ENCODE measurements at places on chromosomes 16 and 17. TPM values are rescaled to one million over a fixed set of nuclear protein-coding genes. Genes with fewer than 3 reads are reported as not detected.

Gene NPIPA8
- total RNA-seq, result 2.5 TPM

GRCh38 chr17:4945944-4946280, 2.4 kb downstream of the PFN1 start:
- no peak for DNase-seq

- peak; percentile 57 for DNase-seq
These were observed 50.2 kb upstream of the WSCD1 start for GRCh38 chr17:6019959-6020358.

DNA sequence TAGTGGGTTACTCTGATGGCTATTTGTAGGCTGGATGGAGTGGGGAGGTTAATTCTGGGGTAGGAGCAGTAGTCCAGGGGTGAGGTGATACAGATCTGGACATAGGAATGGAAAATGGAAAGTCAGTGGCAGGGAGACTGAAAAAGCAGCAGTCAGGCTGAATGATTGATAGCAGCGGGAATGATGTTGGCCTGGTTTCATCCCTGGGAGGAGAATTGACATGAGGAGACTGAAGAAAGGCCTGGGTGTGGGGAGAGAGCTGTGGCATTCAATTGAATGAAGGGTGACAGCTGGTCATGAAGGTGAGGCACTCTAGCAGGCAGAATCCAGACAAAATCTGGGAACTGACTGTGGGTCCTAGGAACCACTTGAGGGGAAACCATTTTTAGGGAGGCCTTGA, 34.7 kb upstream of the CLEC18A start:
- DNase-seq, result no peak

DNA sequence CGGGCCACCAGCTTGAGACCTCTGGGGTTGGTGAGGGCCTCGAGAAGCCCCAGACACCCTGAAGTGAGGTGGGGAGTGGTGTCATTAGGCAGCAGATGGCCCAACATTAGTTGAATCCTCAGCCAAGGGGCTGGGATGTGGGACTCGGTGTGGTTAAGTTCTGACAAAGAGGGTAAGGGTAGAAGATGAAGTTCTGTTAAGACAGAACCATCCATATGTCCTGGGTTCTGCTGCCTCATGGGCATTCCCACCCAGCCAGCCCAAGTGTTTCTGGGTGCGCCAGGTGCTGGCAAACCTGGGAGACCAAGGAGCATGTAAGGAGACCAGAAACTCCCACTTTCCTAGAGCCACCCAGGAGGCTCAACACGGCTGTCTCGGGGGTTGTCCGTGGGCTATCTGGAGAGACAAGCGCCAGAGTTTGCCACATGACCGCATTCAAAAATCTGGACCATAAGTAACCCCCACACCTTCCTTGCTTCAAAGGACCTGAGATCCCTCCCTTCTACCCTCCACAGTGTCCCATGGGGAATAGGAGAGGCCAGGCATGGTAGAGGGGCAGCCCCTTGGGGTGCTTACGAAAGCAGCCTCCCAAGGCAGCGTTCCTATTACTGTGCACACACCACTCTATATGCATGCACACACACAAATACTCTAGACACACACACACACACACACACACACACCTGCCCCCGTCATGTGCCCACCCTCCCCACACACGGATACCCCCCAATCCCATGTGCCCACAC, 128.7 kb downstream of the C16orf78 start:
- no peak for DNase-seq

GRCh38 chr16:89115216-89115861, 21.7 kb downstream of the ACSF3 start:
- no peak for DNase-seq

- no peak for DNase-seq
These were observed 42.0 kb upstream of the KCNJ2 start for GRCh38 chr17:70127221-70127873.

GRCh38 chr17:82781894-82782274, 30.0 kb downstream of the TBCD start:
- DNase-seq, result peak; percentile 74

Gene CD7
- not detected for total RNA-seq

Gene EVPLL
- not detected for total RNA-seq

DNA sequence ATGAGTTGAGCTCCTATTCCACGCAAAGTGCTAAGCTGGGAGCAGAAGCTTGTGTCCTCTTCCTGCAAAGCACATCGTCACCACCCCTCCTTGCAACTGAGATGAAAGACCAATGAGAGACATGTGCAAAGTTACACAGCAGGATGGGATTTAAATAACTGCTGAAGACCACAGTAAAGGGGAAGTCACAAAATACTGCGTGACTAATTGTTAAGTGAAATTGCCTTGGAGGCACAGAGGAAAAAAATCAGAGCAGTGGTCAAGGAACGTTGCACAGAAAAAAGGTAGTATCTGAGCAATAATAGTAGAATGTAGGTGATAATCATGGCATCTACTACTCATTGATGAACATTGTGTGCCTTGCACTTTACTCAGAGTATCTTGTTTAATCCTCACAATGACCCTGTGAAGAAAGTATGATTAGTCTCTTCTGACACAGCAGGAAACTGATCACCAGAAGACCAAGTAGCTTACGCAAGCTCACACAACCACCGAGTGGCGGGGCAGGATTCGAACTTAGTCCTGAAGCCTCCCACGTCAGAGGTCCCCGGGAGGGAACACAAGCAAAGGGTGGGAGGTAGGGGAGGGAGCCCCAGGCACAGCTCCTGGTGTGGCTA, 15.4 kb upstream of the MYO18A start:
- DNase-seq, result no peak

- DNase-seq, result no peak
These were observed 340.7 kb upstream of the DYNLRB2 start for GRCh38 chr16:80200079-80200478.

All from Daoy (cell line).